ENCODE measurements at places on chromosomes 7 and 10.

GRCh38 chr7:26105236-26105635, 46.8 kb upstream of the NFE2L3 start:
- no peak for DNase-seq

DNA sequence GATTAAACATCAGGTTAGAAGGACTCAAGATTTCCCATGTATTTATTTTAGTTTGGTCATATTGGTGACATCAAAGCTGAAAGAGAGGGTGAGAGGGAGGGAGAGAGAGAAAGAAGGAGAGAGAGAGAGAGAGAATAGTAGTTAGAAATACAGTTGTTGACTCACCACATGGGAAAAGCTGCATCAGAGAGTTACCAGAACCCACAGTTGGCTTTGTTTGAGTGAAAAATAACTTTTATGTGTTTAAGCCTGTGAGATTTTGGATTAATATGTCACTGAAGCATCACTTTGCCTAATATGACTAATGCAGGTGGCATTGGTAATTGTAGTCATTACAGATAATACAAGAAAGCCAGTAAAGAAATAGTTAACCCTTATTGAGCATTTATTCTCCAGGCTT, 303.9 kb downstream of the REEP3 start:
- no peak for DNase-seq

DNA sequence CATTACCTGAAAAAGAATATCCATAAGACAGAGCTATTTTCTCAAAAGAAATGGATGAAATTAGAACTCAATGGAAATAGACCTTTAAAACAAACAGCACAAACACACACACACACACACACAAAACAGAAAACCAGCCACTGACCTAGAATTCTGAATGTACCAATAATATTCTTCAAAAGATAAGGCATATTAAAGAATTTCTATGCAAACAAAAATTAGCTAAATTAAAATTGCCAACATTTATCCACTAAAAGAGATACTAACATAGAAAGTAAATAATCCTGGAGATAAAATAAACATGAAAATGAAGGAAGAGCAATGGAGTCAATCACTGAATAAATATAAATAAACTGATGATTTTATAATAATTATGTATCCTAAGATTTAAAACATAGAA, 431.2 kb downstream of the SH2D4B start:
- no peak for DNase-seq

DNA sequence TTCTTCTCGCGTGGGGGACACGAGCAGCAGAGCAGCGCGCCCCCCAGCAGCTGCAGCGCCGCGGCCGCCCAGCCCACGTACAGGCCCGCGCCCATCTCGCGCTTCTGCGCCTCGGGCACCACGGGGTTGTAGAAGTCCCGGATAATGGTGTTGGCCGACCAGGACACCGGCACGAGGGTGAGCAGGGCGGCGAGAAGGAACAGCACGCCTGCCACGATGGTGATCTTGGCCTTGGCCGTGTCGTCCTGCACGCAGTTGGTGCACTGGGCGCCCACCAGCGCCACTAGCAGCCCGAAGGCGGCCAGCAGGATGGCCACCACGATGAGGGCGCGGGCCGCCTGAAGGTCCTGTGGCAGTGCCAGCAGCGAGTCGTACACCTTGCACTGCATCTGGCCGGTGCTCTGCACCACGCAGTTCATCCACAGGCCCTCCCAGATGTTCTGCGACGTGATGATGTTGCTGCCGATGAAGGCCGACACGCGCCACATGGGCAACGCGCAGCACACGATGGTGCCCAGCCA, 529 bp downstream of the CLDN3 start:
- DNase-seq = no peak

DNA sequence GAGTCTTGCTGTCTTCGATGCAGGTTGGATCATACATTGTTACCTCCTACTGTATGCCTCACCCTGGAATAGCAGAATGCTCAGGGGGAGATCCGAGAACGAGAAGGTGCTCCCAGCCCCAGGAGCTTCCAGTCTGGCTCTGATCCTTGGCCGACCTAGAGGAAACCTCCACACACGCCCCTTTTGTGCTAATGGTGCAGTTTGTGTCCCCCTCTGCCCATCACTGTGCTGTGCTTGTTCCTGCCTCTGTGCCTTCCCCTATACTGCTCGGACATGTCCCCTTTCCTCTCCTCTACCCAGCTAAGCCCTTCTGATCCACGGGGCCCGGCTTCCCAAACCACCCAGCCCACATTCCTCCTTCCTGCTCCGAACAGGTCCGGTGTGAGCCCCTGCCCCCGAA, 32.5 kb downstream of the ZNF775 start:
- no peak for DNase-seq

DNA sequence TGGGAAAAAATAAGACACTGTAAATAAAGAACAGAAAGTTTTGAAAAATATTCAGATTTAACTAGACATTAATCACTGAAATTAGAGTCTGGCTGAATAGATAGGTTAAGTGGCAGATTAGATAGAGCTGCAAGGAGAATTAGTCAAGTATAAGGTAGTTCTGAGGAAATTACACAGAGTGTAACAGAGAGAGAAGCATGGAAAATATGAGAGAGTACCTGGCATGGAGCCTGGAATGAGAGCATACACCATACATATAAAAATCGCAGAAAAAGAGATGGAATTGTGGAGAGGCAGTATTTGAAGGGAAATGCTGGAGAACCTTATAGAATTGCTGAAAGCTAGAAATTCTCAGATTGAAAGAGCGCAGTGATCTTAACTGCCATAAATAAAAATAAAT, 46.9 kb downstream of the ZNRF2 start:
- DNase-seq = no peak

GRCh38 chr10:31590023-31590800, 271.2 kb downstream of the ZEB1 start:
- no peak for DNase-seq

GRCh38 chr10:95414844-95415485, 124.2 kb upstream of the PDLIM1 start:
- no peak for DNase-seq

- DNase-seq = no peak
Measured at GRCh38 chr7:27430105-27430504, 187.5 kb downstream of the EVX1 start.

- DNase-seq = no peak
Measured at GRCh38 chr10:114499116-114499515, 94.8 kb upstream of the AFAP1L2 start.

DNA sequence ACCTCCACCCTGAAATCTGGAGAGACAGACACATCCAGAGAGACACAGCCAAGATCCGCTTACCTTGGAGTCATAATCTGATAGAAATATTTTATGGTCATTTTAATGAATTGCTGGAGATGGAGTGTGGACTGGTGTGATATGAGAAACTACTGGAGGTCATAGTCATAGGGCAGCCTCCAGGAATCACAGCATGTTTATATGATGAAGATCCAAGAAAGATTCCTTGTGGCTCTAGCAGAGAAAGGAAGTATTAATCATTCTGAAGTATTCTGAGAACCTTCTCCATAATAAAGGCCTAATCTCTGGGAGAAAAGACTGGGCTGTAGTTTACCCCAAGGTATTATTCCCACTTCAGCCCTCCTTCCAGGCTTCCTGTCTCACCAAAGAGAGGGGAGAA, 38.0 kb downstream of the POLR1F start:
- no peak for DNase-seq

GRCh38 chr10:15370856-15371701, at the start of gene FAM171A1:
FAM171A1 (minus strand) TSS chr10:15371289; CDS start chr10:15371052, 237 bp downstream.
- DNase-seq = peak; percentile 24

- no peak for DNase-seq
Measured at GRCh38 chr7:111043561-111043960, 47.4 kb upstream of the LRRN3 start.

- no peak for DNase-seq
Measured at GRCh38 chr7:25722856-25723255, 429.1 kb upstream of the NFE2L3 start.

DNA sequence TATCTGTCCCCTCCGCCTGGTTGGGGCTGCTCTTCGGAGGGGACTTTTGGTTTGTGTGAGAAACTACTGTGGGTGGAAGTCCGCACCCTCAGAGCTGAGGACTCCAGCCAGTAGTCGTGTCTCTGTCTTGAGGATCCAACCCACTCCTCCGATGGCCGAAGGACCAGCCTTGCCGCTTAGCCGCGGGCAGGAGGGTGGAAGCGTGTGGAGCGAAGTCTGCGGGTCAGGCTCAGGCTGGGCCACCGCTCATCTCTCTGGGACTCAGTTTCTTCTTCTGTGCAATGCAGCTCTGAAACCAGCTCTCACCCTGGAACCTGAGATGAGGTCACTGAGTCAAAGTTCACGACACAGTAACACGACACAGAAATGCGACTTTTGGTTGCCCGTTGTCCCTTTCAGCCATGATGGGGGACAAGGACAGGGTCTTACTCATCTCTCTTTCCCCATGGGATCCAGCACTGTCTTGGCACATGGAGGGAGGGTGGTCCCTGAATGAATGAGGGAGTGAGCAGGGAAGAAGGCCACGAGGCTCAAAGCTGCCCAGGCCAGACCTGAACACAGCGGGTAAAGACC, 133.3 kb upstream of the PODXL start:
- DNase-seq = no peak

DNA sequence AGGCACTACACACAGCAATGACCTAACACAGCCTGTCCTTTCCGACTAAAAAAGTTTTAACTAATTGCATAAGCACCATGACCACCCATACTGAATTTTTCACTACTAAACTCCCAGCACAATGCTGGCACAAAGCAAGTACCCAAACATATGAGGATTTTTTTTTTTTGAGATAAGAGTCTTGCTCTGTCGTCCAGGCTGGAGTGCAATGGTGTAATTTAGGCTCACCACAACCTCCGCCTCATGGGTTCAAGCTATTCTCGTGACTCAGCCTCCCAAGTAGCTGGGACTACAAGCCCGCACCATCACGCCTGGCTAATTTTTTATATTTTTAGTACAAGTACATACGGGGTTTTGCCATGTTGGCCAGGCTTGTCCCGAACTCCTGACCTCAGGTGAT, 5.1 kb downstream of the UBE2H start:
- no peak for DNase-seq

DNA sequence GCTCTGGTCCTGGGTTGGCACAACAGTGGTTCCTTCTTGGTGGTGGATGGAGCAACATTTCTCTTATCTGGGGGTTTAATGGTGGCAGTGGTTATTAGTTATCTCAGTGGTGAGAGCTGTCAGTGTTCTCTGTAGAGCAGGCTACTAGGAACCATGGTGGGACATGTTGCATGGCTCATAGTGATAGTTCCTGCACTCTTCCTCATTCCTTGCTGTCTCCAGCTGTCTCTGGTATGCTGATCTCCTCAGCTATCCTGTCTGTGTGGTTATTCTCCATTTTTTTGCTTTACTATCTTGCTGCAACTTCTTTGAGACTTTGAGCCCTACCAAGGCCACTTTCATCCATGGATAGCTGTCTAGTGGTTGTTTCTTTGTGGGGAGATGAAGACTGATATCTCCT, 44.0 kb downstream of the CCDC7 start:
- no peak for DNase-seq

GRCh38 chr10:89525556-89525955, 9.8 kb downstream of the SLC16A12 start:
- DNase-seq = no peak

DNA sequence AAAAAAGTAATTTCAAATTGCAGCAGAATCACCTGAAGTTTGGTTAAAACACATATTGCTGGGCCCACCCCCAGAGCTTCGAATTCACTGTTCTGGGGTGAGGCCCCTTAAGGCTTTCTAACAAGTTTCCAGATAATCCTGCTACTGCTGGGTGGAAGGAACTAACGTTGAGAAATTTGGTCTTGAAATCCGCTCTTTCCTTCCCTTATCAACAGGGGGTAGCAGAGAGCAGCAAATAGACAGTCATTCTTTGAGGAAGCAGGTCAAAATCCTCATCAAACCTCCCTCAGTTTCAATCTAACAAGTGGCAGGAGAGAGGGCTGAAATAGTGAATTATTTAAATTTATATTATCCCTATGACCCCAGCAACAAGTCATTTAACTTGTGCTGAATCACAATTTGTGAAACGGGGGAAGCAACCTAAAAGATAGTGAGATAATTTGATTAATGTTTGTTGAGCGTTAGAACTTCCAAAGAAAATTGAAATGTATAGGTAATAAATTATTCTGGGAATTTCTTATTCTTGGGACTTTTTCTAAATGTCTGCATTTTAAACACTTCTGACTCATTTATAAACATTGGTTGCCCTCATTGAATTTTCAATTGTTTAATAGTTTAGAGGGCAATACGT, 21.7 kb upstream of the MALSU1 start:
- DNase-seq = no peak

DNA sequence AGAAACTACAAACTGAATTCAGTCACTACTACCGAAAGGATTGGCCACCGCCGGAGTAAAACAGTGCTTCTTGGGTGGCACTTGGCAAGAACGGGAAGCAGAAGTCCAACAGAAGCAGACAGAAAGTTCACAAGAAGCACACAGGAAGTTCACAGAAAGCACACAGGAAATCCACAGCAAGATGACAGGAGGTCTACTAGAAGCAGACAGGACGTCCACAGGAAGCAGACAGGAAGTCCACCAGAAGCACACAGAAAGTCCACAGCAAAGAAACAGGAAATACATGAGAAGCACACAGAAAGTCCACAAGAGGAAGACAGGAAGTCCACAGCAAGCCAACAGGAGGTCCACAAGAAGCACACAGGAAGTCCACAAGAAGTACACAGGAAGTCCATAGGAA, 399.2 kb upstream of the AUTS2 start:
- DNase-seq = no peak

- DNase-seq = no peak
Measured at GRCh38 chr10:131777162-131777561, 123.6 kb upstream of the PPP2R2D start.

GRCh38 chr7:129438839-129439651, 4.8 kb downstream of the STRIP2 start:
- no peak for DNase-seq

DNA sequence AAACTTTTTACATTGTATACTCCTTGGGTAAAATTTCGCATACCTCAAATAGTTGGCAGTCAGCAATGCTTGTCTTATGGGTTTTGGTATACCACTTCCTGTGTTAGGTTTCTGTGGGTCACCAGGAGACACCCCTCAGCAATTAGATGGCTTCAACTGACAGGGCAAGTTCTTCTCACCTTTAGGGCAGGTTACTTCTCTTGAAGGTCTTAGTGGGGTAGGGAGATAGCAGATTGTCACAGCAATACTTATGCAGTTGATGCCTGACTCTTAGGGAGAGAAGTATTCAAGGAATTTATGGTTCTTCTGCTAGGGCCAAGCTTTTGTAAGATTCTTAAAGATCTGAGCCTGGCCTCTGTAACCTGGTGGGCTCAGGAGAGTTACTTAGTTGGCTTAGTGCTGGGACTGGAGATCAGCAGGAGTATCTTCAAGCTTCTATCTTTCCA, 42.9 kb downstream of the MKLN1 start:
- DNase-seq = no peak

GRCh38 chr7:114789871-114790311, 132.0 kb upstream of the MDFIC start:
- DNase-seq = no peak

- no peak for DNase-seq
Measured at GRCh38 chr10:63671317-63671937, 150.2 kb downstream of the REEP3 start.
